ENCODE measurements at places on chromosomes 2 and 18.
A peak's percentile ranks its signal among the peaks of the same experiment; 100 is the strongest.

DNA sequence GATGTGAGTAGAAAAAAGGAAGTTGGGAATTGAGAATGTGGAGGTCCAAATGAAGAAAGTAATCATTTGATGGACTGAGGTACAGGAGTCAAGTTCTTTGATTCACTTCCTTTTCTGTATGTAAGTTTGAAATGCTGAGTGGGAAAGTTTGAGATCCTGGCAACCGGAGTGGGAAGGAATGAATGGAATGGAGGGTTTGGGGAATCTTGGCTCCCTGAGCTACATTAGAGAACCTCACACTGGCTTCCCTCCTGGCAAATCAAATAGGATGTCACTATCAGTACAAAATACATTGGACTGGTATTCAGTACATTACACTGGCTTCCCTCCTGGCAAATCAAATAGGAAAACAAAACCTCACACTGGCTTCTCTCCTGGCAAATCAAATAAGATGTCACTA lies 9.8 kb upstream of the RNF138 start:
- no peak for DNase-seq

- no peak for DNase-seq
Observed at GRCh38 chr2:102619414-102620319, at the start of gene SLC9A2. Gene SLC9A2, plus strand, starts transcription at chr2:102619553. Its CDS starts 296 bp downstream, at chr2:102619849.

DNA sequence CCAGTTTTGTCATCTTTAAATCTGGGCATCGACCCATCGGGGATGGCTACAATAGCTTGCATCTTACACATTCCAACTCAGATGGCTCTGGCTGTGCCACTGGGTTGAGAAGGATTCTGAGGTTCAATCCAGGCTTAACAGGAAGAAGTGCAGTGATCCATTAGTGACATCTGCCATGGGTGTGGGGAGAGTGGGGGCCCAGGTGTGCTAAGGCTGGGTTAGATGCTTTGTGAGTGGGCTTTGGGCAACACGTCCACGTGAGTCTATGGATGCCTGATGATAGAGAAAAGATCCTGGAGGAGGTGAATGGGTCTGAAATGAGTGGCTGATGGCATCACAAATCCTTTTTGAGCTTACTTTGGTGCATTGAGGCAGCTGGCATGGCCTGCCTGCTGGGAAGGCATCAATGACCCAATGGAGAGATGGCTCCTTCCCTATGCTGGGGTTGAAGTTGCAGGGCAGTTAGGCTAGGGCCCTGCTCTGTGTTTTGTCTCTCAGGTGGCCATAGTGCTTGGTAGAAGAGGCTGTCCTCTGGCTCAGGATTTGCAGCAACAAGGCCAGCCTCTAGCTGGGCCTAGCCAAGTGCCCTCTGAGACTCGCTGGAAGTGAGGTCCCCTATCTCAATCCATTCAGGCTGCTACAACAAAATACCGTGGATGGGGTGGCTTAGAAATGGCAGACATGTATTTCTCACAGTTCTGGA lies 56.7 kb downstream of the HS1BP3 start:
- no peak for DNase-seq

GRCh38 chr2:160630801-160631590 lies 137.4 kb upstream of the RBMS1 start:
- DNase-seq: no peak

DNA sequence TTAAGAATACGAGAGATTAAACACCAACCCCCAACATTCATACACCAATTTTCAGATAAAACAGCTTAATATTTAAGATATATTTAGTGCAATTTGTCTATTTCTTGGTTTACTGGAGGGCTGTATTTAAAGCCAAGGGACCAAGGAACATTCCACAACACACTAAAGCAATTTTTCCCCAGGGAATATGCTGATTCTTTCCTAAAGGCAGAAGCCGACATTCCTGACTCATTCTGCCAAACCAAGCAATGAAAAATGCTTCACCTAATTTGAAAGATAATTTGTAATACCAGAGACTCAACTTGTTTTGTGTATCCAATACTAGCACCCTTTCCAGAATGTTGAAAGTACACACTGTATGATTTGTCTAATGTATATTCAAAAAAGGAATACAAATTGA lies 1267.6 kb upstream of the PIK3C3 start:
- no peak for DNase-seq

DNA sequence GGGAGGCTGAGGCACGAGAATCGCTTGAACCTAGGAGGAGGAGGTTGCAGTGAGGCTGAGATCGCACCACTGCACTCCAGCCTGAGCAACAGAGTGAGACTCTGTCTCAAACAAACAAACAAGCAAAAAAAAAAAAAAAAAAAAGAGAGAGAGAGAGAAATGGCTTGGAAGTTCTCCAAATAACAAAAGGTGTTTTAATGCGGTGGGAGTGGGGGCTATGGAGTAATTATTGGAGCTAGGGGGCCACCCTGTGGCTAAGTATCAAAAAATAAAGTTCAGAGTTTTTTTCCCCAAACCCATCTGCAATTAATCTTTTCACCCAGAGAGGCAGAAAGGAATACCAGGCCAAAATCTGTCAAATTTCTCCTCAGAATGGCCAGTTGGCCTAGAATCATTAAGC lies 23.0 kb upstream of the CEP68 start:
- DNase-seq: no peak

DNA sequence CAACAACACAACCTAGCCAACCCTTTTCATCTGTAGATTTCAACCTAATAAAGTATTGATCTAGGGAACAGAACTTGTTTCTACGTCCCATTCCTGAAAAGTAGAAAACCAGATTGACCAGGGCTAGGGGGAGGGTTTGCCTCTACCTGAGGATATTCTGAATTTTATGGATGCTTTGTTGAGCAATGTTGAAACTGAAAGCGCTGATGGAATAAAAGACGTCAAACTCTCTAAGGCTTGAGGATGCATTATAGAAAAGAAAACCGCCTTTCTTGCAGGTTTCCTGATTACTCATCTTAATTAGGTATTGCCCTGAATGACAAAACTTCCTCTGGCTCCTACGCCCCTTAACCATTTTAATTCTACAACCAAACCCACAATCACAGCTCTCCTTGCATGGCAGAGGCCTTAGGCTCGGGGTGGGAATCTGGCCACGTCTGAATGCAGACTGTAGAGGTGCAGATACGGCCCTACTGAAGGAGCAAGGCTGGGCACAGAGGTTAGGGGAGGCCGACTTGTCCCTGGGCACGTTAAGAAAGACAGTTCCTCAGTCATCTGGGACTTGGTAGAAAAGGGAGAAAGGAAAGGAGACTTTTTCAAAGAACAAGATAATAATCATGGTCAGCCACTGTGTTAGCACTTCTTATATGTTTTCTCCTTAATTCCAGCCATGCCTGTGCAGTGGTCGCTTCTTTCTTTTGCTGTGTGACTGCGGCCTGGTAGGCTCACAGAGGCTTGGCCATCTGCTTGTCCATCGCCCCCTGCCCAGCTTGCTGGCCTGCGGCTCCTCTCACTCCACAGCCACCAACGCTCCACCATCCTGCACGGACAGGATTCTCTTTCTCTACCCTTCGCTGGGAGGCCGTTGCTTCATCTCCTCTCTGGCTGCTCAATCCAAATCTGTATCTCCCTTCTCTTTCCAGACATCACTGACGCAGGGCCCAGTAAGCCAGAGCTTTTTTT lies 209.5 kb downstream of the VAPA start:
- no peak for DNase-seq

GRCh38 chr18:65610939-65611338 lies 139.9 kb upstream of the CDH7 start:
- DNase-seq: no peak

DNA sequence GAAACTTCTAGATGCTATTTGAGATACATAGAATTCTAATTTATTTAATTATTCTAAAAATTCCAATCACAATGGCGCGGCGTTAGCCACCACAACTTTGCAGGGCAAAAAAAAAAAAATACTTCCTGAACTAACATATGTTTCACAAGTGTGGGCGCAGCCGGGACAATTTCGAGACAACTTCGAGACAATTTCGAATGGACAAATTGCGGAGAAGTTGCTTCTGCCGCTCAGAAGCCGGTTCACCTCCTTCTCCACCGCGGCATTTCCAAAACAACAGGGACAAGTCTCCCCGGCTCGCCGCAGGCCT lies 842 bp downstream of the PAX3 start:
- DNase-seq: no peak

- no peak for DNase-seq
Observed at GRCh38 chr18:51168960-51169662, 28.4 kb downstream of the MEX3C start.

- no peak for DNase-seq
Observed at GRCh38 chr18:21362831-21363230, 120.8 kb downstream of the GREB1L start.

- DNase-seq: no peak
Observed at GRCh38 chr2:218985021-218985324, at the start of gene FEV. Gene FEV, minus strand, starts transcription at chr2:218985184. Its CDS starts 109 bp downstream, at chr2:218985075.

GRCh38 chr2:64362562-64363026 lies 91.4 kb upstream of the LGALSL start:
- no peak for DNase-seq

- no peak for DNase-seq
Observed at GRCh38 chr18:3458952-3459853, 9.2 kb downstream of the TGIF1 start.

DNA sequence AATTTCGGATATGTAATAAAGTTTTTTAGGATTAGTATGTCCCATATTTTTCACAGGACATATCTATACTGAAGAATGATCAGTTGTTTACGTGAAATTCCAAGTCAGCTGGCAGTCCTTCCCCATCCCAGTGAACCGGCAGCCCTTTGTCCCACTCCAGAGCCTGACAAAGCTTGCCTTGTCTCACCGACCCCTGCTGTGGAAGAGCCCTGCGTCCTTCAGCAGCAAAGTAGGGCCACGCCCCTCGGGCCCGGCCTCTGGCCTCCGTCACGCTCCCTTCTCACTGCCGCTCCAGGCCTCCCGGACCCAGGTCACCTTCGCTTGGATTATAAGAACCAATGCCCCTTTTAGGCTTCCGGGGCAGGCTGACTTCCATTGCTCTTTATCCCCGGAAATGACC lies 89.8 kb upstream of the TGIF1 start:
- DNase-seq: no peak

- no peak for DNase-seq
Observed at GRCh38 chr2:58127111-58127510, 80.5 kb downstream of the VRK2 start.

DNA sequence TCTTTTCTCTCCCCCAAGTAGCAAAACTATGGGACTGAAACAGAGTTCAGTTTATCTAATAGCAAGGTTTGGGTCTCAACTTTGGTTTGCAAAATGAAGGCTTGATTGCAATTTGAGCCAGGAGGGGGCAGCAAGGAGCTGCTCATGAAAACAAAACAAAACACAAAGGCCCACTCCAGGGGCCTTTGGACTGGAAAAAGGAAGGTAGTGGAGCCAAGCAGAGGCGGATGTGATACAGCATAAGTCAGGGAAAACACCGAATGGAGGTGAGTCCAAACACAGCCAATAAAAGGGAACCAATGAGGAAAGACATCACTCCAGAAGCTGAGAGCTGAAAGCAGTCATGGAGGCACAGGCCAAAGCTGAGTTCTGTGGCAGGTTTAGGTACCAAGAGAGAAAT lies 799.7 kb upstream of the ACVR2A start:
- DNase-seq: peak; percentile 0

GRCh38 chr2:127591221-127591923 lies 54.6 kb upstream of the GPR17 start:
- peak; percentile 19 for DNase-seq

Measured in stimulated activated CD8-positive, alpha-beta memory T cell treated with anti-CD3 and anti-CD28 coated beads, Interleukin-15, amount 100 ng/mL, for 4 hours (primary cell).